Stimulated activated CD8-positive, alpha-beta memory T cell treated with anti-CD3 and anti-CD28 coated beads, Interleukin-4, amount 100 ng/mL, for 4 hours (primary cell): ENCODE measurements at places on chromosomes 7 and 10.

DNA sequence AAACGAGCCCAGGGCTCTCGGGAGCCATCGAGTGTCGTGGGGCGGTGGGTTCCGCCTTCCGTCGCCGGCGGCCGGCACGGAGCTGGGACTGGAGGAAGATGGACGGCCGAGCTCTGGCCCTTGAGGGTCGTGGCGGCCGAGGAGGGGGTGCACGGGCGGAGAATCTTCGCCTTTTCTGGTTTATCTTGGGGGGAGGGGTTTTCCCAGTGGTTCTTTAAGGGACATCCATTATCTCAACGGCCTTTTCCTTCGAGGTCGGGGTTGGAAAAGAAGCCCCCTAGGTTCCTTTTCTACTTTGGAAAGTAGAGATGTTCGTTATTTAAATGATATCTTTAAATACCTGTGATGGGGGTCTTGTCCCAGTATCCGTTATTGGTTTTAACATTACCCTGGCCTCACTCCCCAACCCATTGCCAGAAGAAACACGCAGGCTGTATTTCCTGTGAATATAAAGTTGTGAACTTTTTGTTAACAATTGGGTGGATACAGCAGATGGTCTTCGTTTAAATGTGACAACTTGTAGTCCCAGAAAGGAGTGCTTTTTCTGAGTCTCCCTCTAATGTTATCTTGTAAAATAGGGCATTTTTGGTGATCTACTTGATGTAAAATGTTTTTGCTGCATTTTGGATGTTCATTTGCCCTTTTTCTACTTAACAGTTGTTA lies 765 bp downstream of the CCAR1 start:
- DNase-seq = no peak

DNA sequence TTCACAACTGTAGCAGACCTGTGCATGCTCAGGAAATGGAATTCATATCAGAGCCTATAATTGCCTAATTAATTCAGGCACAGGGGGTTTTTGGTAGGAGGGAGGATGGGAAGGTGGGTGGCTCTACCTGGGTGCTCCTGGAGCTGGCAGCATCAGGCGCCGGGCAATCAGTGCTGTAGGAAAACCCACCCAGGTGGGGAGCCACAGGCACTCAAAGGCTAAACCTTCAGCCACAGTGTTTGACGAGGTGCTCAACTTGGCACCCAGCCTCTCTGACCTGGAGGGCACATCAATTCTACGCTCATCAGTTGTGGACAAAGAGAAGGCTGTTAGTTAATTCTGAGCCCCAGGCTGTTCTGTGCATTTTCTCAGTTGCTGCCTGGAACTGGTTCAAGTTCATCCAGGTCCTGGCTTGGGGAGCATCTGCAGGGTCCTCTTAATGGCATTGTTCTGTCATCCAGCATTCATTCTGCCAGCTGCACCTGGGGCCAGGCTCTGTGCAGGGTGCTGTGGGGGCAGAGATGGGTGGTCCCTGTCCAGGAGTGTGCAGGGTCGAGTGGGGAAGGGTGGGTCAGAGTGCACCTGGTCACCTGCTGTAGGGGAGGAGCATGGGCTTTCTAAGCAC lies 54.1 kb upstream of the NPTX2 start:
- DNase-seq = no peak

- DNase-seq = no peak
These were observed 45.2 kb upstream of the BHLHA15 start for GRCh38 chr7:98165827-98166667.

- DNase-seq = no peak
These were observed 76.8 kb downstream of the VIPR2 start for GRCh38 chr7:159067576-159068487.

GRCh38 chr7:114415064-114415989 lies 712 bp downstream of the FOXP2 start:
- no peak for DNase-seq

GRCh38 chr10:109696981-109697775 lies 226.1 kb downstream of the XPNPEP1 start:
- DNase-seq = no peak

DNA sequence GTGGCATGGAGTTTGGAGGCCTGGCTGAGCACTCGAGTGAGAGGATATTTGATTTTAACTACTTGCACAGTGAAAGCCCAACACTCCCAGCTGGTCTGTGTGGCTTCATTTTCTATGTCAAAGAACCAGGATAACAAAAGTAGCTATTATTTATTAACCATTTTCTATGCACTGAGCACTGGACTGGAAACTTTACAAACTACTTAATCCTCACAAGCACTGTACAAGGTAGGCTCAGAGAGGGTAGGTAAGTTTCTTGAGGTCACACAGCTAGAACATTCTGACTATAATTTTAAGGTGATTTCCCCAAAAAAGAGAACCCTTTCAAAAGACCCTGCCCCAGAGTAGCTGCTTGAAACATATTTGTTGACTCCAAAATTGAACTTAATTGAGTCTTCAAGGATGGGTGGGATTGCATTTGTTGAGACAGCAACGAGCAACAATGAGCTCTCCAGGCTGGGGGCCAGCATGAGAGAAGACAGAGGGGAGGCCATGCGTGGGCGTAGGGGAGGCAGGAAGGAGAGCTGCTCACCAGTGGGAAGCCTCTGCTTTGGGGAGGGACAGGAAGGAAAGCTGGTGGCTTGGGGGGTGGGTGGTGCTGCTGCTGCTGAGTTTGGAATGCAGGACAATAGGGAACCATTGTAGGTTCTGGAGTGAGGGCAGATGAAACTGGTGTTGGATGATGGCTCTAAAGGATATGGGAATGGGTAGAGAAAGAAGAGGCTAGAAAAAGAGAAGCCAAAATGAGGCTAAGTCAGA lies 31.5 kb downstream of the FAM241B start:
- no peak for DNase-seq

GRCh38 chr10:129742742-129743550 lies 221.1 kb downstream of the EBF3 start:
- DNase-seq = no peak

DNA sequence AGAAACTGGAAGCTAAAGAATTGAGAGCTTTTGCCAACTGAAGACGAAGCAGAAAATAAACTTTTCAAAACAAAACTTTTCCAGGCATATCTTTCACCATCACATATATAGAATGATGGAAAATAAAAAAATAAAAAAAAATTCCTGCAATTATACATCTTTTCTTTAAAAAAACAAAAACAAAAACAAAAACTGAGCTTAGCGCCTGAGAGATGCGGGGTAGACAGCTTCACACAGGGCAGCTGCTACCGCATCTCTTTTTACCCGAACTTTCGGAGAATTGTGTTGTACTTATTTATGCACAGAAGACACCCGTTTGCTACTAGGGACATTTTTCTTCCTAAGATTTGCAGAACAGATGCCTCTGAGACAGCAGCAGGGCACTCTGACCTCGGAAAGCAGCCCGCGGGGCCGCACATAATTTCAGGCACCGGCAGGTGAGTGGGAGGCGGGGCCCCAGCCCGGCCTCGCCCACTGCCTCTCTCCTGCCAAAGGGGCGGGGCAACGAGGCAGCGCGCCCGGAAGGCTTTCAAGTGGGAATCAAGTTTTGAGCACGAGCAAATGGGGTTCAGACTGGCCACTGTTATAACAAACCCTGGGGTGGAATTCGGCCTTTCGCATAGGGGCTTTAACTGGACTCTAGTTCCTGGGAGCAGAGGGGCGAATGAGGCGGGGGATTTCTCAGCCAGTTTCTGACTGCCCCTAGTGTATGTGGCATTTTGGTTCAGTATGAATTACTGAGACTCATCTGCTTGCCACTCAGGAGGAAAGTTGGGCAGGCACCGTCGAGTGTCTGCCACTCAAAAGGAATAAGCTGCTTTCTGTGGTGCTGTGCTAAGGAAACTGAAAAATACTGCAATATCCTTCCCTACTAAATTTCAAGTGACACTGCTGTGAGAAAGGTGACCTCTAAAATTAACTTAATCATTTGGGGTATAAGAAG lies 18.5 kb upstream of the FAM133B start:
- no peak for DNase-seq

- no peak for DNase-seq
These were observed 14.0 kb upstream of the EXOC6 start for GRCh38 chr10:92834331-92834730.

DNA sequence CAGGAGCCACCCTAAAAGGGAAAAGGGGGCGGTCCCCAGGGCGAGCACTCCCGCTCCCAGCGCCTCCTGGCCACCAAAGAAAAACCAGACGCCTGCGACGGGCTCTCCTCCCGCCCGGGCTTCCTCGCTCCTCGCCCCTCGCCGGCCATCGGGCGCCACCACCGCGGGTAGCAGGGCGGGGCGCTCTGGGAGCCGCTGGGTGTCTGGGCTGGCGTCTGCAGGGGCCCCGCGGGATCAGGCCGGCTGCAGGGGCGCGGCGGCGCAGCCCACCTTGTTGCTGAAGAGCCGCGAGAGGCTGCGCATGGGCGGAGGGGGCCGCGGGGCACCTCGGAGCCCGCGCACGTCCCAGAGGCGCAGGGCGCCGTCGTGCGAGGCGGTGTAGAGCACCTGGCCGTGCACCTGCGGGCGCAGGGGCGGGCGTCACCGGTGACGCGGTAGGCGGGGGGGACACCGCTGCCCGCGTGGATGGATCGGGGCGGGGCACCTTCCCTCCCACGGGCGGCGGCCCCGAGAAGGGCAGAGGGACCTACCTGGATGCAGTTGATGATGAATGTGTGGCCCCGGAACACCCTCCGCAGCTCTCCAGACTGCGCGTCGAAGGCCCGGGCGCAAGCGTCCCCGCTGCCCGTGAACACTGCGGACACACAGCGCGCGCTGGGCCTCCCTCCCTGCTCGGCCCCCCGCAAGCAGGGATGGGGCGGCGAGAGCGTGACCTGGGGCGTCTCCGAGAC lies 28.3 kb downstream of the WDR86 start:
- DNase-seq = peak; percentile 11

DNA sequence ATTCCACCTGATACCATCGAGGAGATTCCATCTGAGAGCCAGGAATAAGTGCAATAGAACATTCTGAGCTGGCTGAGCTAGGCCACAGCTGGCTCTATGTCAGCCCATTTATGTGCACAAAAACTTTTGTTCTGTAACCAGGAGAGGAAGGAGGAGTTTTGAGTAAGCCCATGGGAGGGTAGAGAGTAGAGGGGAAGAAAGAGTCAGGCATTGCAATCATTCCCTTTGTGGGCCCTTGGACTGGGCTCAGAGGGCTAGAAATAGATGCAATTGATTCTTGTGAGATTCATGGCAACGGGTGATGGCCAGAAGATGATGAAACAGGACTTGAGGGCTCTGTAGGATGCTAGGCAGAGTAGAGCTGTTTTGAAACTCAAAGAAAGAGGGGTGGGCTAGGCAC lies 104.6 kb upstream of the KIF5B start:
- DNase-seq = no peak

GRCh38 chr7:155435110-155435509 lies 22.8 kb upstream of the EN2 start:
- no peak for DNase-seq

GRCh38 chr7:29457141-29457561 lies 106.5 kb upstream of the PRR15 start:
- DNase-seq = no peak

GRCh38 chr7:135712796-135713195 lies 15.2 kb downstream of the SLC13A4 start:
- no peak for DNase-seq

DNA sequence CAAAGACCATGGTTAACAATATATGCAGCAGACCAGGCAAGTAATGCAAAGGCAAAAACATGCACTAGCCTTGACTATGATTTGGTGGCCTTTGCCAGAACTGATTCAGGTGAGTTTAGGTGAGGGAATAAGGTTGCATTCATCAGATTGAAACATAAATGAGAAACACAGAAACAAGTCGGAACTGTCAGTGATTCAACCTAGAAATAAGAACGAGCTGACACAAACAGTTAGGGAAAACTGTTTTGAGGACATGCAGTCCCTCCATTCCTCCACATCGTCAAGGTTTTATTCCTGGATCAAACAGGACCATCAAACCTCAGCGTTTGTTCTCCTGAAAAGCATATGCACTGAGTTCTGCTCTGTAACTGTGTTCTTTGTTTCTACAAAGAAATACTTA lies 1.8 kb downstream of the ZNF248 start:
- DNase-seq = no peak

DNA sequence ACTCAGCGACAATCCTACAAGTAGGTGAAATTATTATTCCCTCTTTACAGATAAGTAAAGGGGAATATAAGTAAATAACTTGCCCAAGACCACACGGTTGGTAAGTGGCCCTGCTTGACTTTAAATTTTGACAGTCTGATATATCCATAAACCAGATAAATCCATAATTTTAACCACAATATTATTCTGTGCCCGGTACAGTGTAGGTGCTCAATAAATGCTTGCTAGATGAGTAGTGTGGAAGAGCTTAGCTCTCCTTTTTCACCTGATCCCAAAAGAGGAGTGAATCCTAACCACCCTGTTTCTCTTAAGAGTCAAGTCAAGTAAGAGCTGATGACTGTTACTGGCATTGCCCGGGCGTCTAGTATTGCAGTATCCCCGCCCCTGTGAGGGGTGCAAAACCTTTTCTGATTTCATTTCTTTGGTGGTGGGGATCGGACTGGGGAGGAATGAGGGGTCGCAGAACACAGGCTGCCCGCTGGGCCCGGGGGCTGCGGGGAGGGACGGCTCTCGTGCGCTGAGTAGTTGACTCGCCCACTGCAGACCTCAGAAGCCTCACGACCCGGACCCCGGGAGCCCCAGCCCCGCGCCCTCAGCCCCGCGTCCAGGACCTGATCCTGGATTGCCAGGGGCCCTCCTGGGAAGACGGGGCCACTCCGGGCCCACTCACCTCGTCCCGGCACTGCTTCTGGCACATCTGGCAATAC lies 490 bp downstream of the KIN start:
- no peak for DNase-seq

DNA sequence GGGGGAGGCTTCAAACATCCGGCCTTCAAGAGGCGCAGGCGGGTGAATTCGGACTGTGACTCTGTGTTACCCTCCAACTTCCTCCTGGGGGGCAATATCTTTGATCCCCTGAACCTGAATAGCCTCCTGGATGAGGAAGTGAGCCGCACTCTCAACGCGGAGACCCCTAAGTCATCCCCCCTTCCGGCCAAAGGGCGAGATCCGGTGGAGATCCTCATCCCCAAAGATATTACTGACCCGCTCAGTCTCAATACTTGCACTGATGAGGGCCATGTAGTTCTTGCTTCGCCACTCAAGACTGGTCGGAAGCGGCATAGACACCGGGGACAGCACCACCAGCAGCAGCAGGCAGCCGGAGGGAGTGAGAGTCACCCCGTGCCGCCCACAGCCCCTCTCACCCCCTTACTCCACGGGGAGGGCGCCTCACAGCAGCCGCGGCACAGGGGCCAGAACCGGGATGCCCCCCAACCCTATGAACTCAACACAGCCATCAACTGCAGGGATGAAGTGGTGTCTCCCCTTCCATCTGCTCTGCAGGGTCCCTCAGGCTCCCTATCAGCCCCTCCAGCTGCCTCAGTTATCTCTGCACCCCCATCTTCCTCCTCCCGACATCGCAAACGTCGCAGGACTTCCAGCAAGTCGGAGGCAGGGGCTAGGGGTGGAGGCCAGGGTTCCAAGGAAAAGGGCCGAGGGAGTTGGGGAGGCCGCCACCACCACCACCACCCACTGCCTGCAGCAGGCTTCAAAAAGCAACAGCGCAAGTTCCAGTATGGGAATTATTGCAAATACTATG lies 1.1 kb downstream of the MEPCE start:
- no peak for DNase-seq

DNA sequence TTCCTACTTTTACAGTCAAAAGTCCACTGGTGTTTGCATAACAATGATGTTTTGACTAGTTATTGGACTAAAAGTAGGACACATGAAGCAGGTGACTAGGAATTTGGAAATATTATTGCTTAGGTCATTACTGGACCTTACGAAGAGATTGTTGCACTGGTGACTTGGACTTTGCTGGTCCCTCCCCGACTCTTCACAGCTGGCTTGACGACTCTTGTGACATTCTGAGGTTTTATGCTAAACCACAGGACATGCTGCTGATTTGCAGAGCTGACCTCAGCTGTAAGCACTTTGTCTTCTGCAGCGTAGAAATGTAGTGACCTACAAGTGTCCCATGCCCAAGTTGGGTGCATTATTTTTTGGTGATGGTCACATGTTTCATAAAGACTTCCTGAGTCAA lies 21.9 kb downstream of the PCBD1 start:
- DNase-seq = no peak
